ENCODE measurements at places on chromosomes 3 and 15. TPM values are rescaled to one million over a fixed set of nuclear protein-coding genes. Genes with fewer than 3 reads are reported as not detected.

The ZDHHC23 gene
- 9.2 TPM for total RNA-seq

GRCh38 chr3:134426660-134427181, 52.5 kb upstream of the AMOTL2 start:
- H3K27ac ChIP-seq = no peak overlapping the region
- no peaks in the 10 kb centered on the region for H3K4me1 ChIP-seq
- no peaks in the 10 kb centered on the region for H3K27me3 ChIP-seq
- DNase-seq = no peak

DNA sequence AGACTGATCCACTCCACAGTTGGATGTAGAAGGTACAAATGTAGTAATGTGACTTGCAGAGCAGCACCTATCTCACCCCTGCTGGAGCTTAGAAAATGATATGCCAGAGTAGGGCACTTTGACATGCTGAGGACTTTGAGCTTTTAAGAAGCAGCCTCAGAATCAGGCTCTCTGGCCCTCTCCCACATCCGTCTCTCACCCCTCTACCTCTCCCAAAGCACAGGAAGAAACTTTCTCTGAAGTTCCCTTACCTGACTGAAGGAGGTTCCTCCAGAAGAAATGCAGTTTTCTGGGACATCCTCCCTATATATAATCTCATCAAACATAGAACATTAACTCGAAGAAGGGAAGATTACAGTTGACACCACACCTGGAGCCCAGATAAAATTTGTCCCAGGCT, 98.4 kb upstream of the PEX5L start:
- H3K27ac ChIP-seq = no peak overlapping the region
- no peaks in the 10 kb centered on the region for H3K4me1 ChIP-seq
- DNase-seq = no peak
- H3K27me3 ChIP-seq = no peaks in the 10 kb centered on the region
- no peak overlapping the region for H3K4me3 ChIP-seq

DNA sequence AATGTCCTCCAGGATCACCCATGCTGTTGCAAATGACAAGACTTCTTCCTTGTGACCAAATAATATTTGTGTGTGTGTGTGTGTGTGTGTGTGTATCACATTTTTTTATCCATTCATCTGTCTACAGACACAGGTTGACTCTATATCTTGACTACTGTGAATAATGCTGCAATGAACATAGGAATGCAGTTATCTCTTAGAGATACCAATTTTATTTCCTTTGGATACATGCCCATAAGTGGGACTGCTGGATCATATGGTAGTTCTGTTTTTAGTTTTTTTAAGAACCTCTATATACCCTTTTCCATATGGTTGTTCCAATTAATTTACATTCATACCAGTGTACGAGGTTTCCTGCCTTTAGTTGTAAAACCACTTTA, 41.7 kb downstream of the GPR176 start:
- no peak for DNase-seq
- H3K4me1 ChIP-seq = no peaks in the 10 kb centered on the region
- H3K4me3 ChIP-seq = no peak overlapping the region
- no peaks in the 10 kb centered on the region for H3K27me3 ChIP-seq
- H3K27ac ChIP-seq = no peak overlapping the region

- no peak overlapping the region for H3K27ac ChIP-seq
- peak overlapping the region; percentile 37 for H3K4me3 ChIP-seq
- H3K27me3 ChIP-seq = peaks cover 21% of the 10 kb centered on the region
- DNase-seq = no peak
- peaks cover 9% of the 10 kb centered on the region for H3K4me1 ChIP-seq
- no peaks in the 10 kb centered on the region for H3K36me3 ChIP-seq
Measured at GRCh38 chr3:195761567-195762248, 40.9 kb downstream of the MUC20 start.

GRCh38 chr3:33658991-33659848, 58.8 kb downstream of the CLASP2 start:
- no peaks in the 10 kb centered on the region for H3K4me1 ChIP-seq
- H3K36me3 ChIP-seq = no peaks in the 10 kb centered on the region
- H3K27me3 ChIP-seq = no peaks in the 10 kb centered on the region
- H3K27ac ChIP-seq = peak overlapping the region; percentile 80
- peak; percentile 36 for DNase-seq
- H3K4me3 ChIP-seq = peak overlapping the region; percentile 39

- no peak for DNase-seq
- no peaks in the 10 kb centered on the region for H3K4me1 ChIP-seq
- H3K36me3 ChIP-seq = no peaks in the 10 kb centered on the region
- no peak overlapping the region for H3K4me3 ChIP-seq
- no peak overlapping the region for H3K27ac ChIP-seq
Measured at GRCh38 chr3:143526011-143526545, 322.2 kb downstream of the SLC9A9 start.

The PRR20G gene
- not detected for total RNA-seq

DNA sequence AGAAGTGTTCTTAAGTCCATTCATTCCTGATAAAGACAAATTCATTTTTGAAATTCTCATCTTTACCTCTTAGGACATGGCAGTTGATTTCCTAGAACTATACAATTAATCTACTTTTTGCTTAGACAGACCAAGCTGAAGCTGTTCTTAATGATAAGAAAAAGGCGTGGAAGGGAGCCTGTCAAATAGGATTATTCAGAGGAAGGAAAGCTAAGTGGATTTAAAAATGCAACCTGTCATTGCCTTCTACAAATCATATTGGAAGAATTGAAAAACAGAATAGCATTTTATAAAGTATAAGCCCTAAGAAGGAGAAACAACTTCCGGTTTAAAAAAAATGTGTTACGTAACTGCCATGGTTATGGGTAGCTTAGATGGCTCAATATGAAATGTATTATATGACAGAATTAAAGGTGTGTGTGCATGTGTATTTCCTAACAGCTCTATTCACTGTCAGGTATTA, 81.2 kb upstream of the RAP2B start:
- no peak overlapping the region for H3K27ac ChIP-seq
- no peak overlapping the region for H3K4me3 ChIP-seq
- no peaks in the 10 kb centered on the region for H3K36me3 ChIP-seq

DNA sequence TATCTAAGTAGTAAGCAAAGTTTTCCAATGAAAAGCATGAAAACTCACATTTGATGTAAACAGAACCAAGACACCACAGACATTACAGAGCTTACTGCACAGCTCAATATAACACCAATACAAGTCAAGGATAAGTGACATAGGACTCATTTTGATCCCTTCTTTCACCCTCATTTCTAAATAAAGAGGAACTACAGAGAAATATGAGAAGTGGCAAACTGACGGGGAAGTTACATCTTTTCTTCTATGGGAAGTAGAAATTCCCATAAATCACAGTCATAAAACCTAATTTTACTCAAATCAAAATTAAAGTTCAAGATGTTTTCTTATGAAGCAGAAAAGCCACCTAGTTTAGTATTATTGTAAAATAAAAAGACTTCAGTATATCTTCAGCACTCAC, 3.8 kb downstream of the ATG3 start:
- no peak for DNase-seq
- H3K27ac ChIP-seq = no peak overlapping the region
- H3K4me3 ChIP-seq = no peak overlapping the region
- H3K36me3 ChIP-seq = no peaks in the 10 kb centered on the region

The VIPR1 gene
- 40.2 TPM for total RNA-seq

The IL17RB gene
- 0.64 TPM for total RNA-seq

- no peaks in the 10 kb centered on the region for H3K36me3 ChIP-seq
- no peak overlapping the region for H3K4me3 ChIP-seq
- no peak for DNase-seq
- no peak overlapping the region for H3K27ac ChIP-seq
- no peaks in the 10 kb centered on the region for H3K4me1 ChIP-seq
- H3K27me3 ChIP-seq = no peaks in the 10 kb centered on the region
Measured at GRCh38 chr3:85495602-85496001, 536.8 kb downstream of the CADM2 start.

DNA sequence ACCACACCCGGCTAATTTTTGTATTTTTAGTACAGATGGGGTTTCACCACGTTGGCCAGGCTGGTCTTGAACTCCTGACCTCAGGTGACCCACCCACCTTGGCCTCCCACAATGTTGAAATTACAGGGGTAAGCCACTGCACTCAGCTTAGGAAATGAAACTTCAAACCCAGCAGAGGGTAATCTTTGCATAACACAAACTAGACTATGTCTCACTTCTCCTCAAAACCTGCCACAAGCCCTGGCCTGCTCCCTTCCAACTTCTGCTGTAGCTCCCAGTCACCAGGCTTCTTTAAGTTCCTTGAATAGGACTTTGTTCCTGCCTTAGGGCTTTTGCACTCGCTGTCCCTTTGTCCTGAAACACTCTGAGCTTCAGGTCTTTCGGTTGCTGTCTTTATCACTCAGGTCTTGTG, 39.2 kb upstream of the SEMA4B start:
- DNase-seq = no peak
- no peaks in the 10 kb centered on the region for H3K27me3 ChIP-seq
- H3K4me3 ChIP-seq = no peak overlapping the region
- no peaks in the 10 kb centered on the region for H3K36me3 ChIP-seq
- H3K4me1 ChIP-seq = peaks cover 4% of the 10 kb centered on the region

DNA sequence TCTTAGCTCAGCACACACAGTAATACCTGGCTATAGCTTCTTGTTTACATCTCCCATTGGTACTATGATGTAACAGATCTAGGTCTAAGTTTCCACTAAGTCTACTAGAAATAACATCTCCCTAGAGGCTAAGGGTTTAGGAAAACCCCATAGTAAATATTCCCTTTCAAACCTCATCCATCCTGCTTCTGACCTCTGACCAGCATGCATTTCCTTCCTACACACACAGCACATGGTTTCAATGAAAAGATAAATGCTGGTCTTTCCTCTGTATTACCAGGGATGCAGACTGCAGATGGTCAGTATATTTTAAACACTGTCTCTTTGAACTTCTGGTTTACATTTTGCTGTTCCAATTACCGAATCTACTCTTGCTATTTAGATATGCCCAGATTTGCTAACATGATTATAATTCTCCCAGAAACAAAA, 96.6 kb downstream of the EFL1 start:
- no peaks in the 10 kb centered on the region for H3K4me1 ChIP-seq
- H3K27ac ChIP-seq = no peak overlapping the region
- H3K4me3 ChIP-seq = no peak overlapping the region
- no peaks in the 10 kb centered on the region for H3K27me3 ChIP-seq

DNA sequence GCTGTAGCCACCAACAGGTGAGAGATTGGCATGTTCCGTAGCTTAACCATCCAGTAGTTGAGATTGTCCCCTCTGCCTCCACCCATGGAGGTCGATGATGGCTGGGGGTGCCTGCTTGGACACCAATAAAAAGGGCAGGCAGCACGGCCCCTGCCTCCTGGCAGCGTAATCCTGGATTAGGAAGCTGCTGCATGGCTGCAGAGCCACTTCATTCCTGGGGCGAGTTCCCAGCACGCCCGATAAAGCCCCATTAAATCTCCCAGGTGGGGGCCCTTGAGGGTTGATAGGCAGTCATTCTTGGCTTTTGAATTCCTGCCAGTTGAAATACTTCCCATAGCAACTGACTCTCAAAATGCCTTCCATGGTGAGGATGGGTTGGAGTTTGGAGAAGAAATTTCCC, 67.8 kb downstream of the PLXNA1 start:
- no peaks in the 10 kb centered on the region for H3K36me3 ChIP-seq
- H3K4me1 ChIP-seq = peaks cover 6% of the 10 kb centered on the region
- no peak overlapping the region for H3K4me3 ChIP-seq
- DNase-seq = no peak

DNA sequence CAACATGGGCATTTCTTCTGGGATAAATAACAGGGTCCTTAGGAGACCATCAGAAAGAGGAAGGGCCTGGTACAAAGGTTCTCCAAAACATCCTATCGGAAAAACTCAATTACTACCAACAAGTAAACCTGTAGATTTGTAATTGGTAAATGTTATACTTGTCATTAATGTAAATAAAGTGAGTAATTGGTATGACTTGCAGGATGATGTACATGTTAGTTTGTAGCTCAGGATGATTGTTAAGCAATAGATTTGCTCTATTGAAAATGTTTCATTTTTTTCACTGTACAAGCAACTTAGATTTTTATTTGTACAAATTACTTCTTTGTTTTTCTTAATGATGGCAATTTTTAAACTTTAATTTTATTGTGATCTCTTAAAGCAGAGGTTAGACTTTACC, 3.8 kb upstream of the SCG5 start:
- H3K27ac ChIP-seq = no peak overlapping the region
- H3K27me3 ChIP-seq = no peaks in the 10 kb centered on the region
- no peak overlapping the region for H3K4me3 ChIP-seq

DNA sequence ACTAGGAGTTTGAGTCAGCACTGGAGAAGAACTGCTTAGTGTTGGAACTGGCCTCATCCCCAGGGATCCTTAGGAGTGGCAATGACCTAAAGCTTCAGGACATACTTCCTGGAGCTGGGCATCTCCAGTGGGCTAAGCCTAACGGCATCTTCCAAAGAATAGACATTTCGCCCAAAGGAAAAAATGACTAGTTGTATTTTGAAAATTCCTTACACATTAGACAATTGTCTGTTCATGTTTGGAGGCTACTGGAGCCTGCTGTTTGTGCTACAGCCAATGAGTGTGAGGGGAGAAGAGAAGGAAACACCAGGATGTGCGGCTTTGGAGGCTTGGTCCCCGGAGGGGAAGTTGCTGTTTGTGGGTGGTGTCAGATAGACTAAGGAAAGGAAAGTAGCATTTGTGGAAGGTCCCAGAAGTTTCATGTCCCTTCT, 77.6 kb downstream of the POLR2M start:
- H3K27me3 ChIP-seq = no peaks in the 10 kb centered on the region
- DNase-seq = no peak
- no peaks in the 10 kb centered on the region for H3K36me3 ChIP-seq
- no peaks in the 10 kb centered on the region for H3K4me1 ChIP-seq

The STARD5 gene
- 9.5 TPM for total RNA-seq

DNA sequence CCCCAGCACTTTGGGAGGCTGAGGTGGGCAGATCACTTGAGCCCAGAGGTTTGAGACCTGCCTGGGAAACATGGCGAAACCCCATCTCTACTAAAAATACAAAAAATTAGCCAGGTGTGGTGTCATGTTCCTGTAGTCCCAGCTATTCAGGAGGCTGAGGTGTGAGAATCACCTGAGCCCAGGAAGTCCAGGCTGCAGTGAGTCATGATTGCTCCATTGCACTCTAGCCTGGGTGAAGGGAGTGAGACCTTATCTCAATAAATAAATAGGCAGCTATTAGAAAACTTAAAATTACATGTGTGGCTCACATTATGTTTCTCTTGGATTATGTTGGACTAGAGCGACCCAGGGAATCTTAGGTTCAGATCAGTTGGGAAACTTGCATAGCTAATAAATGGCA, 69.7 kb downstream of the RPLP1 start:
- no peak overlapping the region for H3K27ac ChIP-seq
- H3K27me3 ChIP-seq = no peaks in the 10 kb centered on the region
- no peaks in the 10 kb centered on the region for H3K36me3 ChIP-seq
- no peak for DNase-seq

The ATP13A4 gene
- total RNA-seq = 36.6 TPM

The TRPC1 gene
- 13.0 TPM for total RNA-seq

DNA sequence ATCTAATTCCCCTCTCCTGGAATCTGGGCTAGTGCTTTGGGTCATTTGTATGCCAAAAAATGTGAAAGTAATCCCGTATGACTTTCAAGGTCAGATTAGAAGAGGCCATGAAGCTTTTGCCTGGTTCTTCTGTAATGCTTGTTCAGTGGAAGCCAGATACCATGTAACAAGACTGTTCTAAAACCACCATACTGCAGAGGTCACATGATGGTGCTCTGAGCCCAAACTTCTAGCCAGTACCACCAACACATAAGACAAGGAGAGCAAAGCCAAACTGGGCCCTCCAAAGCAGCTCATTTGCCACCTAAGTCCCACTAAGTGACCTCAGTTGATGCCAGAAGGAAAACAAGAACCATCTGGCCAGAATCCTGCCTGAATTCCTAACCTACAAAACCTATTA, 64.3 kb upstream of the MELTF start:
- no peaks in the 10 kb centered on the region for H3K4me1 ChIP-seq
- no peaks in the 10 kb centered on the region for H3K27me3 ChIP-seq
- peaks cover 5% of the 10 kb centered on the region for H3K36me3 ChIP-seq
- no peak overlapping the region for H3K4me3 ChIP-seq
- no peak overlapping the region for H3K27ac ChIP-seq

Data from breast epithelium (tissue), 4 donors.